ENCODE measurements at places on chromosomes 3 and 15.

DNA sequence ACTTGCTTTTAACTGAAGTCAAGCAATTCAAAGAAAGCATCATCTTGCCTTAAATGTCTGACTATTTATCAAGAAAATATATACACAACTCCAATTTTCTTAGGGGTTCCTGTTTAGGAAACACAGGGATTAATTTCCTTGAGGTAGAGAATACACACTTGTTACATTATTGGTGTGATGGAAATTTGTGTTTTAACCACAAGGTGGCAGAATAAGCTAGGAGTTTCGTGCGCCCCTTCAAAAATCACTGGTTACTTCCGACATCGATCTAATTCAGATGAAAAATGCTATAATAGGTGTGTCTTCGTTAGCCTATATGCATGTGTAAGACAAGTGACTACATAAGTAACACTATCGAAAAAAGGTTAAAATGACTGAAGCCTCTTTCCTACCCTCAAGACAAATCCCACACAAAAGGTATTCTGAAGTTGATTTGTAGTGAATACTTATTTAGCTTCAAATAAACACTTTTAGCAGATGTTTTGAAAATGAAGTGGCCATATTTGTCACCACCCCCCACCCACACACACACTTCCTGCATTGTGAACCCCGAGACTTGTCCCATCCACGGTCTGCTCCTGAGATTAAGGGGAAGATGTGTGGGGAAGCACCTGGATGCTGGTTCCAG is 246.5 kb downstream of the ROBO1 start:
- no peak for DNase-seq

- no peak for DNase-seq
Observed at GRCh38 chr3:61032991-61033390, 218.3 kb downstream of the FHIT start.

DNA sequence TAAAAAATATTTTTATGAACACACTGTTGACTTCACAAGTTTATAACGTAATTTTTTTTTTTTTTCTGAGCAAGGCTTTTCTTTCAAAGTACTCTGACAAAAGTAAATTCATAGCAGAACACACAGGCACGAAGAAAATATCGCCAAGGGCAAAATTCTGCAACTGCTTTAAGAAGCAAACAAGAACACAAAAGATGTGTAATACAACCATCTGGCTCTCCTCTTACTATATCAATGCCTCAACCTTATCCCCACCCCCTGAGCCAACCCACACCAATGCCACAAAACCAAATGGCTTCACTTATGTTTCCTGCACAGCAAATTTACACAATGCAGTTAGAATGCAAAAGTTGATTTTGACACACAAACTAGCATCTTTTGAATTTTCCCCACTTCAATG is 274.2 kb downstream of the FOXP1 start:
- peak; percentile 47 for DNase-seq

- DNase-seq: no peak
Observed at GRCh38 chr3:151459358-151459757, 1.5 kb downstream of the IGSF10 start.

- DNase-seq: no peak
Observed at GRCh38 chr3:72969766-72970165, 26.8 kb upstream of the PPP4R2 start.

- DNase-seq: no peak
Observed at GRCh38 chr3:14617508-14618023, 34.0 kb upstream of the CCDC174 start.

GRCh38 chr3:172342097-172342659 is 106.1 kb downstream of the GHSR start:
- no peak for DNase-seq

GRCh38 chr15:80549654-80550053 is 145.5 kb upstream of the ABHD17C start:
- no peak for DNase-seq

- no peak for DNase-seq
Observed at GRCh38 chr3:33829720-33830119, 31.3 kb downstream of the PDCD6IP start.

DNA sequence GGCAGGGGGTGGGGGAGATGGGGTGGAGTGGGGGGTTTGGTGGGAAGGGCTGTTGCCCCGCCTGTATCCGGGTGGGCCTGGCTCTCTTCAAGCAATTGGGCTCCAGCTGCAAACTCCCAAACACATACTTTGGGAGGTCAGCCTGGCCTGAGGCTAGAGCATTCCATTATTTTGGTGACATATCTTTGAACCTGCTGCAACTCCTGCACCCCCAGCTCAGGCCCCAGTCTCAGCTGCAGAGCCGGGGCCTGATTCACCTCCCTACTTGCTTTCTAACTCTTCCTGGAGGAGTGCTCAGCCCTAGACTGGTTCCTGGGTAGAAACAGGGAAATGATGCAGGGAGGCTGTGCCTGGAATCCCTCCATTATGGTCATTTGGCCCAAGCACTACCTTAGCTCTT is 140.8 kb upstream of the PRR23C start:
- no peak for DNase-seq

DNA sequence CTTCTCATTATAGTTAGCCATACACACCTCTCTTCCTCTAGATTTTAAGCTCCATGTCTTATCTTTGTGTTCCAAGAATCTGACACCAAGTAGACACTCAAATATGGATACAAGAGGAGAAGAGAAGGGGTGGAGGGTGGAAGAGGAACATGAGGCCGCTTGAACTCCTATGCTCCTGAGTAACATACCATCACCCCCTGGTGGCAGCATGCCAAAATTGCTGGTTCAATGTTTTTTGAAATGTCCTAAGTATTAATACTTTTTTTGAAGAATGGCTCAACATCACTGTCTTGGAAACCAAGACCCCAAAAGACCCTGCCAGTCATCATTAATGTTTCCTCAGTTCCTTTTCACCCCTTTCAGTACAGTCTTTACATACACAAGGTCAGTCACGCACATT is 71.8 kb upstream of the HACD2 start:
- no peak for DNase-seq

Measured in stimulated activated CD8-positive, alpha-beta memory T cell treated with anti-CD3 and anti-CD28 coated beads, Interleukin-15, amount 100 ng/mL, for 48 hours (primary cell).